IPS DF 6.9 (cell line): ENCODE measurements at places on chromosomes 16 and 17.

DNA sequence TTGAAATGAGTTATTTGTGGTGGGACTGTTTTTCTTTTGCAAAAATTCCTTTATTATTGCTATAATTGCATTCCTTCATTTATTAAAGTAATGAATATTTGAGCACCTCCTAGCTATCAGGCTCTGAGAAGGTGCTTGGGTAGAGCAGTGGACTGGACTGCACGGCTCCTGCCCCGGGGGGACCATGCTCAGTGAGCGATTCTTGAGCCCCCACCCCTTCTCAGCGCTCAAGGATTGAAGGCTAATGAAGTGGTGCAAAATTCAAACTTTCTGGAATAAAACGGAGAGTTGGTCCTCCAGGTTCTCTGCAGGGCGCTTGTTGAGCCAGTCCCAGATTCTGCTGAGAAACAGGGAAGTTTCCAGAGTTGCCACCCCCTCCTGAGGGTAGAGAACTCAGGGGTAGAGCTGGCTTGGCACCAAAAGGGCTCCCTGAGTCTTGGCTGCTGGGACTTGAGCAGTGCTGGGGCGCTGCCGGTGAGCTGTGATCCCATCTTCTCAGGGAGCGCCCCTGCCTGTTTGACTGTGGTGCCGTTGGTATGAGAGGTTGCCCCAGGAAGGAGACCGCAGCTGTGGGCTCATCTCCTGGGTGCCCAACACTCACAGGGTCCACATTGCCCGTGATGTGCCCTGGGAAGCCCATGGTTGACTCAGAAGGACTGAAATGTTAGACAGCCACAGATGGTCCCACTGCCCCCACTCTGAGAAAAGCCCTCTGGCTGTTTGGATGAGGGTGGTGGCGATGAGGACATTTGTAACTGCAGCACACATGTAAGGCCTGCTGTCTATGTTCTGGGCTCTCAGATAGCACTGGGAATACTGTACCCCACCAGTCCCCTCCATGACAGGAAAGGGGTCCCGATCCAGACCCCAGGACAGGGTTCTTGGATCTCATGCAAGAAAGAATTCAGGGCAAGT, 20.0 kb downstream of the KSR1 start:
- no peak for DNase-seq

- no peak for DNase-seq
These were observed 59.2 kb downstream of the CNGB1 start for GRCh38 chr16:57911743-57912142.

GRCh38 chr17:77279448-77280303, 138.9 kb downstream of the SEC14L1 start:
- no peak for DNase-seq

DNA sequence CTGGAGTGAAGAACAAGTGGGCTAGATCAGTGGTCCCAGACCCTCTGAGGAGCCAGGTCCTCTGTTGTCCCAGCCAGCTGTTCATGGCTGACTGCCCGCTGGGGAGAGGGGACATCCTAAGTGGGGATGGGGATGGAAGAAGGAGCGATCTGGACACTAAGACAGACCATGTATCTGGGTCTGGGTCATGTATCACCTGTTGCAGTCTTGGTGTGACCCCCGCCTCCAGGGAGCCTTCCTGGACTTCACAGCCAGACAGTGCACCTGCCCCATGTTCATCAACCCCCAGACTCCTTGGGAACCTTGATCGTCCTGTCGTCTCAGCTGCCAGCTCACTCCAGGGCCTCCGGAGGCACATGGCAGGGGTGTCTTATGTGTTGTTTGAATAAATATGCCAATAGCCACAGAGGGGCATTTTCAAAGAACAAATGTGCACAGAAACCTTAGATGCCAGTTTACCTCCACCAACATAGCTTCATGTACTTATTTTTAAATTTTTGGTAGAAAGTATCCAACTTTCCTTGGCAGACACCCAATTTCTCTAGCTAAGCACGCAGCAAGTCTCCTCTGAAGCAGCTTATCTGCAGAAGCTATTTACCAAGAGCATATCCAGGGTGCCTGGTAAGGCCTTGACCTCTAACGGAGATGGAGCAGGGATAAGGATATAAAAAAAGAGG, 43.2 kb downstream of the CRISPLD2 start:
- no peak for DNase-seq

DNA sequence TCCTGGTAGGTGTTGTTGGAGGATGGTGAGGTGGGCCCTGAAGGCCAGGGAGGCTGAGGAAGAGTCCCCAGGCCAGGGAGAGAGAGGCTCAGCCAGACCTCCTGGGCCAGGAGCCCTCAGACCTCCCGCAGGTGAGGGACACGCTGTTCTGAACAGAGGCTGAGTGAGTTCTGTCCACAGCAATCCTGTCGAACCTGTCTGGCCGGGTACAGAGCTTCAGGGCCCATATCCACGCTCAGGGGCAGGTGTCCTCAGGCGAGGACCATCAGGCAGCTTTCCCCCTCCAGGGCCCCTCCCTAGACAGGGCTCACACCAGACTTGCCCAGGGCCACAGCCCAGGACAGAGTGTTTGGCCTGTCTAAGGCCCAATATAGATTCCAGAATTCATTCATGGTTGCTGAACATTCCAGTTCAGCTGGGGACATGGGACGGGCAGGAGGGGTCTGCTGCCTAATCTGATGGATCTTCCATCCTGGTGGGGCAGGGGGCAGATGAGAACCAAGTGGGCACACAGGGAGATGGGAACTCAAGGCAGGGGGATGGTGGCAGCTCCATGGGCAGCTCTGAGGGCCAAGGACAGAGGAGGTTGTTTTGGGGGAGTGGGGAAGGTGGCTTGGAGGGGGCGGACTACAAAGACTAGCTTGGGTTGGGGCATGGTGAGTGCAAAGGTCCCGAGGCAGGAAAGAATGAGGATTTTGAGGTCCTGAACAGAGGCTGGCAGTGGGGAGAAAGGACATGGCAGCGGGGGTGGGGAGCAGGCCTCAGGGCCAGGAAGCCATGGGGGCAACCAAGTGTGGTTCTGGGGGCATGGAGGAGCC, 23.4 kb upstream of the MPRIP start:
- DNase-seq = no peak

DNA sequence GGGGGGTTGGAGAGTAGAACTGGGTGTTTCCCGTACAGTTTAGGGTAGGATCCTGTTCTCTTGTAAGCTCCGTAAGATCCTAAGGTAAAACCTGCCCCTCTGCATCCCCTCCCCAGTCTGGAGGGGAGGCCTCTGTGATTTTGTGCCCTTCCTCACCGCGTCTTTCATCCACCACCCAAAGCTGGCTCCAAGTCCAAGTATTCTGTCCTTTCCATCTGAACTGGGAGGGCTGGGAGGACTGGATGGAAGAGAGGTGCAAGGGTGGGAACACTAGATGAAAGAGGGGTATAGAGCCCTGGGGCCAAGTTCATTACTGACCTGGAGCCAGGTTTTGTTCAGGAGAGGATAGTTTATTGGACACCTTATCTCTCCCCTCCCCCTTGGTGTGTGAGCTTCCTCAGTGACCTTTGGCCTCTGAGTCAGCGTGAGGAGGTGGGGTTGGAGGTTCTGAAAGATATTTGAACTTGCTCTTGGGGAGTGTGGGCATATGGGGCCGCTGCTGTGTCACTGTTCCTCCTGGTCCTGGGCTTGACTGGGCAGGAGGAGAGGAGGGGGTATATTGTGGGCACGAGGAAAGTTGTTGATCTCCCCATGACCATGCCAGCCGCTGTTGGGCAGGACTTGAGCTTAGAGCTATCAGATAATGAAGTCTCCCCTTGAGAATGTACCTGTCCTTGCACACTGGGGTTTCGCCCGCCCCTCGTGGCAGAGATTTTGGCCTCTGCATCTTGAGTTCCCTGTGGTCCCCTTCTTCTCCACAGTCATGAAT, 1.6 kb downstream of the LASP1 start:
- no peak for DNase-seq

DNA sequence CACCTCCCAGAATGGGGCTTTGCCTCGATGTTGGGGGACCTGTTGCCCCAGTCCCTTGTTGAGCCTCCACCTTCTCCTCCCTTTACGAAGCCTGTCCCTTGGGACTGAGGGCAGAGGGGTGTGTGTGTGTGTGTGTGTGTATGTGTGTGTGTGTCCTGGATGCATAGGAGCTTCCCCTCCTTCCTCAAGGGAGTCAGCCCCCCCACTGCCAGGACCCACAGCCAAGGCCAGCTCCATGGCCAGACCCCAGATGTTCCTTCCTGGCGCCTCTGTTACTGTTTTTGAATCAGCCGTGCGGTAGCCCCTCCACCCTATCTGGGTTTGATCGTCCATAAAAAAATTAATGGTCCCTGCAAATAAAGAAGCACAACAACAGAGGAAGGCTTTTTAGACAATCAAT, 17.7 kb upstream of the DOK4 start:
- no peak for DNase-seq

GRCh38 chr17:17352836-17353624, 49.9 kb downstream of the NT5M start:
- no peak for DNase-seq

- no peak for DNase-seq
These were observed 48.2 kb downstream of the IL21R start for GRCh38 chr16:27450196-27450549.

- no peak for DNase-seq
These were observed 572 bp downstream of the PSMB6 start for GRCh38 chr17:4796552-4796920.

GRCh38 chr17:80312621-80313135, 52.0 kb downstream of the RNF213 start:
- no peak for DNase-seq

- DNase-seq = no peak
These were observed 2.3 kb downstream of the KRTAP1-5 start for GRCh38 chr17:41024697-41025096.

DNA sequence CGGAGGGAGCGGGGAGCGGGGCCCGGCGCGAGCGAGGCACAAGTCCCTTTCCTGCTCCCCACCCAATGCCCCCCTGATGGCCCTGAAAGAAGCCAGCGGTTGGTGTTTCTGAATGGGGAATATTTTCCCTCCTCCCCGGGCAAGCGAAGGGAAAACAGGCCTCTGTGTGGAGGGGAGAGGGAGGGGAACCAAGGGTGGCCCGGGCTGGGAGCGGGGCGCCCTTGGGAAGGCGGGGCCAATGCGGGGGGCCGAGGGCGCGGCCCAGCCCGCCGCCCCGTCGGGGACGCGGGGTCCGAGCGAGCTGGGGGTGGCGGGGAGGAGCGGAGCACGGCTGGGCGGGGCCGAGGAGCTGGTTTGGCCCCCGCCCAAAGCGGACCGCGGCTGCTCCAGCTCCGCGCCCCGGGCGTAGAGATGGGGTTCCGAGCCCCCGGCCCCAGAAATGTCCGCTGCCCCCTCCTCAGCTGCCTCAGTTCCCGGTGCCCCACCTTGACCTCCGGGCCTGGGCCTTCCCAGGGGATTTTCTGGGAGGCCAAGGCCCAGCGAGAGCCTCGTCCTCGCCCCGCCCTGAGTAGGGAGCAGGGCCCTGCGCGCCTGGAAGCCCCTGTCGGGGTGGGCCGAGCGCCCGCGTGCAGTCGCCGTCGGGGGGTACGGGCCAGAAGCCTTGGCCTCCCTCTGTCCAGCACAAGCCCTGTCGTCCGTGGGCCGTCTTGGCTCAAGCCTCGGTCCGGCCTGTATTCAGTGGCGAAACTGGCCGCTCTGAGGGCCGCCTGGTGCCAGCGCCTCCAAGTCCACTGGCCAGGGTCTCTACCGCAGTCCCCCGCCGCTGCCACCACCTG, 3.9 kb upstream of the HEXIM1 start:
- no peak for DNase-seq

GRCh38 chr16:76474048-76474447, 196.8 kb downstream of the CNTNAP4 start:
- no peak for DNase-seq

GRCh38 chr16:2048116-2048543, 345 bp downstream of the TSC2 start:
- no peak for DNase-seq

DNA sequence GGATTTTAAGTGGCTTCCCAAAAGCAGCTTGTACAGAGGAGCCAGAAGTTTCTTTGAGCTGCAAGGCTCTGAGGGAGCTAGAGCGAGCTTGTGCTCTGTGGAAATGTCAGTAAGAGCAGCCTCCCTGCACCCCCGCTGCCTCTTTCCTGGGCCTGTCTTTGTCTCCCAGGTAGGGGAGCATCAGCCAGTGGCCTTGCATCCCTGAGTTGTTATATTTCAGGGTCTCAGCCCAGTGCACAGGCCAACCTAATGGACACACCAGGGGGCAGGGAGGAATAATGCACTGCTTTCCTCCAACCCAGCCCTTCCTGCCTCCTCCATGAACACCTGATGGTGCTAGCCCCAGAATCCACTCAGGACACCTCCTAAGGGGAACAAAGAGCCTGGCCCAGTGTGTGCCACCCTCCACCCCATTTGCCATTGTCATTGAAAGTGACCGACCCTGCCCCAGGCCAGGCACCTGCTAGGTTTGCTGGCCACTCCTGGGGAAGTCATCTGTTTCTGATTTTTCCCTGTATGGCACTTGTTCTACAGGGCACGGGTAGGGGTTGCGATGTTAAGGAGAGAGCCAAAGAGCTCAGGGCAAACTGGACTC, 6.3 kb downstream of the TPPP3 start:
- no peak for DNase-seq

- no peak for DNase-seq
These were observed 5.2 kb downstream of the EVI2B start for GRCh38 chr17:31308372-31309334.

- no peak for DNase-seq
These were observed 79.8 kb downstream of the ZNF423 start for GRCh38 chr16:49776085-49776595.

GRCh38 chr17:81095383-81095762, 60.4 kb downstream of the BAIAP2 start:
- no peak for DNase-seq

DNA sequence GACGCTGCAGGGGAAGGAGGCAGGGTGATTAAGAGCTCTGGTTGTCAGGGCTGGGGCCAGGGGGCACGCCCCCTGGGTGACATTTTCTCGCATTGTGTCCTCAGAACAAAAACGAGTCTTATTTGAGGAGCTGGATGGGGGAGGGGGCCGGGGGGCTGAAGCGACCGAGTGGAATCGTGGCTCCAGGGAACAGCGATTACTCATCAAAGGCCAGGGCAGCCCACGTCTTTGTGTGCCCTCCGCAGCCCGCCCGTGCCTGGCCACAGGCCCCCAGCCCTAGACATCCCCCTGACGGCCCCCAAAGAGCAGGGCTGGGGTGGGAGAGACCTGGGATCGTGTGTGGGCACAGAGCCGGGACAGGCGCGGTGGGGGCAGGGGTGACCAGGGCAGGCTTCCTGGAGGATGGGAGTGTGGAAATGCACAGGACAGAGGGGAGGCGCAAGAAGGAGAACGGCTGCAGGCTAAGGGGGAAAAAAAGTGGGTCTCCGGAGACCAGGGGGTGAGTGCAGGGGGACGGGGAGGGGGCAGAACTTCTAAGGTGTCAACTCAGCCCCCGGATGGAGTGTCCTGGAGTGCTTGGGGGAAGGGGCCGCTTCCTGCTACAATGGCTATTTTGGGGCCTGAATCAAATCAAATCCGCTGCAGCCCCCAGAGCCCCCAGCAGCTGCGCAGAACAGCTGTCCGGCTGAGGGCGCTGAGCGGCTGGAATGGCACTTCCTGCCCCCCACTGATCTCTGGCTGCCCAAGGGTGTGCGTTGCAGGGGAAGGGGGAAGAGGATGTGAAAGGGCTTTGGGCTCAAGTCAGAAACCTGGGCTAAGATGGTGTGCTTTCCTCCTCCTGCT, 24.0 kb upstream of the PHB1 start:
- DNase-seq = no peak

- no peak for DNase-seq
These were observed 24.5 kb downstream of the FBXO39 start for GRCh38 chr17:6800422-6801027.
